GM23338 (cell line): ENCODE measurements at places on chromosomes 7 and 10. TPM values are rescaled to one million over a fixed set of nuclear protein-coding genes. Genes with fewer than 3 reads are reported as not detected.

The STEAP4 gene
- polyA plus RNA-seq: 0.06 TPM in 1 of 2 replicates, not detected in the other

The MGAM2 gene
- polyA plus RNA-seq: not detected in 2 replicates

The MCM10 gene
- 33.4 and 43.0 TPM in 2 replicates for polyA plus RNA-seq

The PHYHIPL gene
- 0.27 and 0.63 TPM in 2 replicates for polyA plus RNA-seq

The LRRC61 gene
- polyA plus RNA-seq: 29.7 and 34.7 TPM in 2 replicates

The VAX1 gene
- polyA plus RNA-seq: not detected in 2 replicates

The ZNF800 gene
- polyA plus RNA-seq: 7.1 and 8.3 TPM in 2 replicates

The C10orf90 gene
- polyA plus RNA-seq: 0.35 and 0.97 TPM in 2 replicates

The SH2D4B gene
- polyA plus RNA-seq: 0.08 TPM in 1 of 2 replicates, not detected in the other

The FANK1 gene
- polyA plus RNA-seq: 0.37 and 0.56 TPM in 2 replicates

The FAM180A gene
- not detected in 2 replicates for polyA plus RNA-seq

The OR2F2 gene
- not detected in 2 replicates for polyA plus RNA-seq

The ASB15 gene
- polyA plus RNA-seq: not detected in 2 replicates

The NRG3 gene
- 1.9 TPM in 2 replicates for polyA plus RNA-seq

The TMEM273 gene
- polyA plus RNA-seq: not detected in 2 replicates

The GNB2 gene
- 112 and 113 TPM in 2 replicates for polyA plus RNA-seq

The ZNF488 gene
- 1.7 and 2.5 TPM in 2 replicates for polyA plus RNA-seq

The MBL2 gene
- not detected in 2 replicates for polyA plus RNA-seq

The SEMA3A gene
- 12.3 and 19.8 TPM in 2 replicates for polyA plus RNA-seq

The OR9A2 gene
- not detected in 2 replicates for polyA plus RNA-seq

The LIPJ gene
- polyA plus RNA-seq: not detected in 2 replicates

The SFTPA1 gene
- not detected in 2 replicates for polyA plus RNA-seq

The PYROXD2 gene
- 2.2 and 2.6 TPM in 2 replicates for polyA plus RNA-seq

The GPC2 gene
- 9.8 and 10.7 TPM in 2 replicates for polyA plus RNA-seq

The UCN3 gene
- polyA plus RNA-seq: not detected in 2 replicates

The KCNH2 gene
- polyA plus RNA-seq: 2.6 and 2.9 TPM in 2 replicates

The LIPN gene
- polyA plus RNA-seq: not detected in 2 replicates

The RAB18 gene
- polyA plus RNA-seq: 51.0 and 77.2 TPM in 2 replicates

The THAP5 gene
- polyA plus RNA-seq: 15.2 and 18.2 TPM in 2 replicates

The OSBPL3 gene
- polyA plus RNA-seq: 7.2 and 9.3 TPM in 2 replicates

The MKLN1 gene
- polyA plus RNA-seq: 25.1 and 25.3 TPM in 2 replicates
